ENCODE measurements at places on chromosomes 2 and 18.

DNA sequence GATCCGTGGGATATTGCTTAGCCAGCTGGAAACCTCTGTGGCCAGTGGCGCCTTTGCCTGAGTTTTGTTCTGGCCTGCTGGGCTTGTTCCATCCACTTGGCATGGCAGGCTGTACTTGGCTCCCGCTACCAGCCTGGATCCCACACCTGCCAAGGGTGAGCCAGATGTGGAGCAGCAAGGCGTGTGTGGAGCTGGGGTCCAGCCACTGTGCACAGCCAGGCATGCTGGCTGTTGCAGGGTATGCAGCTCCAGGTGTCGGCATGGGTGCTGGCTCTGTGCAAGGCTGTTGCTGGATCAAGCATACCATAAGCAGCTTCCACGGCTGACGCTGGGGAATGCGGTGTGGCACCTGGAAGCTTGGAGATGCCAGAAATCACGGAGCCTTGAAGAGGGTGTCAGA lies 34.5 kb downstream of the PTPN4 start:
- no peak for DNase-seq

- no peak for DNase-seq
Measured at GRCh38 chr2:129459200-129459876, 520.1 kb upstream of the RAB6C start.

DNA sequence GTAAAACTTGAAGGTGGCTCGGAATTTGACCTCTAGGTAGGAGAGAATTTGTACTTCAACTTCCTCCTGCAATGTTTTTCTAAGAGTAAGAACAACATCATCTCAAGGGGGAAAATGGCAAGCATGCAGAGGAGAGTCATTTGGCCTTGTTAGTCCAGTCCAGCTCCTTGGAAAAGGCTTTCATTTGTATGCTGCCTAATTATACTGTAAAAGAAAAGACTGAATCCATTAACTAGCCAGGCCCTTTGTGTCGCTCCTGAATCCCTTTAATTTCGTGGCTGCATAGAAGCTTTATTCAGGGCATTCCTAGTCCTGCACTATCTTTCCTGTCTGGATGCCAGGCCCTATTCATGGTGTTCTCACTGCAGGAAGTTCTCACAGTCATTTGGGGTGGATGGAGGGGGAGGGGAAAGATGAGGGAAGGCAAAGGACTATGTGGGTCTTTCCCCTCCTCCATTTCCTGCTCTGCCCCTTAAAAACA lies 36.0 kb downstream of the PHLPP1 start:
- DNase-seq = no peak

GRCh38 chr2:229553091-229553490 lies 161.3 kb downstream of the DNER start:
- DNase-seq = no peak

GRCh38 chr2:166229678-166230023 lies 101.8 kb upstream of the SCN1A start:
- DNase-seq = no peak

DNA sequence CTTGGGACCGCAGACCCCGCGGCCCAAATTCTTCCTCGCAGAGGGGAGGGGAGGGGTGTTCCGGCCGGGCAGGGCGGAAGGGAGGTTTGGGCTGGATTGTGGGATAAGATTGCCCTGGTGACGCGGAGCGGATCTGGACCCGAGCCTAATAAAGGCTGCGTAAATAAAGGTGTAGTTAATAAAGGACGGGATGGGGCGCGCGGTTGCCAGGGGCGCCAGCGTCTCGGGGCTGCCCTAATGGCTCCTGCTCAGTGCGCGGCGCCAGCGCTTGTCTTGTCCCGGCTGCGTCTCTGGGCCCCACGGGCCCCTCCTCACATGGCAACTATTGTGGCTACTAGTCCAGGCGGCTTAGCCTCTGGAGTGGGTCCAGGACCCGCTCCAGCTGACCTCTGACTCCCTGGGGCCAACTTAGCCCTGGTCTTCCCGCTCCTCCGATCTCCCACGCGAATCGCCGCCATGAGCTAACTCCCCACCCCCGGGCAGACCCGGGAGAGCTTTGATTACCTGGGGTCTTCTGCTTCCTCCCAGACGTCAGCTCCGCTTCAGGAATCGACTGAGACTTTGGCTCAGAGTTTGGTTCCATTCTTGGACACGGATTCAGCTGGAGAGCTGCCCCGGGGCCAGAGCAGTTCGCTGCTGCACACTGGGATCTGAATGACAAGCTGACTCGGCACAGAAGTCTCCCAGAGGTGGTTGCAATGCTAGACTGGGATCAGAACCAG lies 36.5 kb downstream of the SLC25A52 start:
- DNase-seq = no peak

DNA sequence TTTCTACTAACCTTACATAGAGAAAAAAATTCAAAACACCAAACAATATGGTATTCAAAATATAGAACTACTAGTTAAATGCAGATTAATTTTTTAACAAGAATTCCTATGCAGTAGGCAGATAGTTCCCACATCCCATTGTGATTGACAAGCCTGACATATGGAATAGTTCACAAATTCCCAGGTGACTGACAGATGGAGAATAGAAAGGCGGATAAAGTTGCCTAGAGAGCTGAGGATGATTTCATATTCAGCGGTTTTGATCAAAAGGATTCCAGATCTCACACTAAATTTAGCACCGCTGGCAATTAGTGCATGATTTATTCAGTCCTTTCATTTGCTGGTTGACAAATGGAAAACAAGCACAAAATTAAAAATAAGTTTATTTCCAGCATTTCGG lies 733.7 kb upstream of the POU3F3 start:
- DNase-seq = no peak

DNA sequence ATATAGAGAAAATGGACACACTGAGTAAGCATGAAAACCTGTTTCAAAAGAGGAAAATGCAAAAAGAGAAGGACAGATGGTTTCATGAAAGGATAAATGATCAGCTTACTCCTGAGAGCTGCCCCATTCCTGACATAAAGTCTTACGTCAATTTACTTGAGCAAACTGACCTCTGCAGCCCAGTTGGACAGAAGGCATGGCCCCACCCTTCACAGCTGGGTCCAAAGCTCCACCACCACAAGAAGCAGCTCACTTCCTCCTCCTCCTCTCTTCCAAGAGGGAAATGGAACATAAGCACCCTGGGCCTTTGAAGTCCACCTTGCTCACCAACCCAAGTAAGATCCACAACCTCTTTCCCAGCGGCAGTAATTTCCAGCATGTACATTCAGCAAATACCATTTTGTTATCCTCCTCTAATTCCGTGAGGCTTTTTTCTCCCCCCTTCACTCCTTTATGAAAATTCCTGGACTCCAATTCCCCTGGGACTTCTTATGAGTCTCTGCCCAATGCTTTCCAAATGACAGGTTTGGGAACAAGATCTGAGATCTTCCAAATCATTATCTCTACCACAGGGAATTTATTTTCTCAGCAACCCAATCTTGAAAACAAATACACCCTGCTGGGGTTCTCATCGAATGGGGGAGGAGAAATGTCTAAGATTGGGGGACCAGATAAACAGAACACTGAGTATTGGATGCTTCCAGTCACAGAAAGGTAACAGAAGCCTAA lies 10.1 kb downstream of the COL4A4 start:
- DNase-seq = no peak

GRCh38 chr2:22894761-22895160 lies 490.2 kb upstream of the KLHL29 start:
- DNase-seq = no peak

DNA sequence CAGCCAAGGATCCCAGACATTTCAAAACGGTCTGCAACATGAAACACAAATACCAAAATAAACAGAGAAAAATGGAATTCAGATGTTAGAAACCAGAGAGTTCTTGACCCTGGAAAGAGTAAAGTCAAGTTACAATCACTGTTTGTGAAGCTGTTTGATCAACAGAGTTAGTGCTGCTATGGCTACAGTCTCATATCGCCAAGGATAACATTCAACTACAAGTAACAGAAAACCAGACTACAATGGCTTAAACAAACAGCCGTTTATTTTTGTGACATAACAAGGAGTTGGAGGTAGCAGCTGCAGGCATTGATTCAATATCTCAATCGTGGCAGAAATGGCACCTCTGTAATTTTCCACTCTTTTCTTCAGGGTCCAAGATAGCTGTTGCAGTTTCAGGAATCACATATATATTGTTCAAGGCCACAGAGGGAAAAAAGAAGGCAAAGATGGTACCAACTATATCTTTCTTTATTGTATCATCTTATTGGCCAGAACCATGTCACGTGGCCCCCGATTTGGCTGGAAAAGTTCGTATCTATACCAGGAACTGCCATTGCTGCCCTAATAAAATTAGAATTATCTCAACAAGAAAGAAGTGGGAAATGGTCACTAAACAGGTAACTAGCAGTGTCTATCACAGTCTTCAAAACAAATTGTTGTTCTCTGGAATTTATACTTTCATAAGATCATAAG lies 17.7 kb upstream of the HNRNPLL start:
- DNase-seq = no peak

DNA sequence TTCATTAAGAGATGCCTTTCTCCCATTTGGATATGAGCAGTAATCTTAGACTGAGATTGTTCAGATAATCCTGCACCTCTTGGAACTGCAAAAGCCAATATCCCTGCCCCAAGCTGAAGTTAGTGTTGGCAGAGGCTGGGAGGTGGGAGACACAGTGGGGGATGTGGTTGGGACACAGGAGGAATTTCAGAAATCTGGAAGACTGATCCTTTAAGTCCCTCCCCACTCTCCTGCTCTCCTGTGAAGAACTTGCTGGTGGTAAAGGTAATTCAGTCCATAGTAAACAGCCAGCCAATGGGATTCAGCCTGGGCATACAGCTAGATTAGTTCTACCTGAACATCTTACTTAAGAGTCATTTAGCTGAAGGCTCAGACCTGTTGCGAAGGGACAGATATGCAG lies 50.0 kb upstream of the TMEM178A start:
- DNase-seq = no peak

DNA sequence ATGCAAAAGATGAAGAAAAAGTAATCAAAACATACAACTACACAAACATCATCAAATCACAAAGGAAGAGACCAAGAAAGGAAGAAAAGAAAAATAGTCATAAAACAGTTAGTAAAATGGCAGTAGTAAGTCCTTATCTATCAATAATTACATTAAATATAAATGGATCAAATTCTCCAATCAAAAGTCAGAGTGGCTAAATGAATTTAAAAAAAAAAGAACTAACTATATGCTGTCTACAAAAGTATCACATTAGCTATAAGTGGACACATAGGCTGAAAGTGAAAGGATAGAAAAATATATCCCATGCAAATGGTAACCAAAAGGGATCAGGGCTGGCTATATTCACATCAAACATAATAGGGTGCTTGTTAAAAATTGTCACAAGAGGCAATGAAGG lies 116.5 kb downstream of the NOL4 start:
- DNase-seq = no peak

DNA sequence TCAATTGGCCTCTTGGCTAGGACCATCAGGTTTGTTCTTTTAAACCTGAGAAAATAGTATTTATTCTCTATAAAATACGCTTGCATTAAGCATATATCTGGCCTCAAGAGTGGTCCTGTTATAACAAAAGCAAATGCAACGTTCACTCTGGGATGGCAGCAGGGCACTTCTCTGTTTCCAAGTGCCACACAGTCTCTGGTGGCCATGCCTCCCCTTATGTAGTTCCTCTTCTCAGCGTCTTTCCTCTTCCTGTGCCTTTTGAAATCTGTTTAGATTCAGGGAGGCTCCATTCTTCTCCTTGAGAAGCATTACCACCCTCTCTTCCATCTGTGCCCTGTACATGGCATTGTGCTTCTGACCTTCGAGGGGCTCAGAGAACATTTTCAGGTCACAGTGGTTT lies 51.9 kb downstream of the TSHZ1 start:
- DNase-seq = no peak

Data from T-helper 17 cell (primary cell).